ENCODE measurements at places on chromosomes 6 and 20.

DNA sequence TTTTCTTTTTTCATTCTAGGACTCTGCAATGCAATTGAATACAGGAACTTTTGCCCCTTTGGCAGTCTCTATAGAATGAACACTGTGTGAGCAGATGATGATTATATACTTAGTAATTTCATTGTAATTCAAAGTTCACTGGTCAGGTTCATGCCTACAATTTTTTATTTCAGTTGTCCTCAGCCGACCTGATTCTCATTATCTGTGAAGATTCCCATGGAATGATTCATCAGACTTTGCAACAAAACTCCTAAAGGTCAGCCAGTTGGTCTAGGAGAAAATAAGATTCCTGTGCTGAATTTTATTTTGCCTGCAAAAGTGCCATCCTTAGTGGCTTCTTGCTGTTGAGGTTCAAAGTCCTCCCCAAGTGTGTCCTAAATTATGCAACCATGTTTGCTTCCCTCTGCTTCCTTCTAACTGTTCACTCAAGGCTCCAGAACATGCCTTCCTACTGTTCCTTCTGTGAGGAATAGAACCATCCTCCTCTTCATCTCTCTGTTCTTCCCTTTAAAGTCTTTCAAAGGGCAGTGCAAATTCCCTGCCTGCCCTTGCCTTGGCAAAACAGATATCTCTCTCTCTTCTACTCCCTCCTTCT, 194.2 kb upstream of the CNR1 start:
- peak; percentile 12 for DNase-seq

DNA sequence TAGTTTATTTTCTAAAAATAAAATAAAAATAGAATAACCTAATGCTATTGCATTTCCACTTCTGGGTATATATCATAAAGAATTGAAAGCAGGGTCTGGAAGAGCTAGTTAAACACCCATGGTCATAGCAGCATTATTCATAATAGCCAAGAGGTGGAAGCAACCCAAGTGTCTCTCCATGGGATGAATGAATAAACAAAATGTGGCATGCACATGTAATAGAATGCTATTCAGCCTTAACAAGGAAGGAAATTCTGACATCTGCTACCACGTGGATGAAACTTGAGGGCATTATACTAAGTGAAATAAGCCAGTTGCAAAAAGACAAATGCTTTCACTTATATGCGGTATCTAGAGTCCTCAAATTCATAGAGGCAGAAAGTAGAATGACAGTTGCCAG, 130.8 kb downstream of the TIAM2 start:
- DNase-seq = peak; percentile 42

DNA sequence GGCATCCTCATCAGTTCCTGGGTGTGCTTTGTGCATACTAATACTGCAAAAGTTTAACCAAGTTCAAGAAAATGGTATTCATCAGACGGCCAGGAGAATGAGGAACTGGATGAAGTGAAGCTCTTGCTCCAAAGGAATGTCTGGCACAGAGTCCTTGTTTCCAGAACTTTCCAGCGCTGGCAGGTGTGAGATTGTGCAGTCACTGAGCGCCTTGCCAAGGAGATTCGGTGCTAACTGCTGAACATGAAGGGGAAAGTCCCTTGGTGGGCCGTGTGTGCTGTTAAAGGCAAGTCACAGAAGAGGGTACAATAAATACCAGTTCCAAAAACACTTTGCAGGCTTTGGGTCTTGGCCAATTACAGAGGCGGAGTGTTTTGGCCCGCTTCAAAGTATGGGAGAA, 262.3 kb upstream of the SOX4 start:
- DNase-seq = peak; percentile 54

GRCh38 chr20:48801197-48801596, 26.6 kb downstream of the PREX1 start:
- DNase-seq = no peak

DNA sequence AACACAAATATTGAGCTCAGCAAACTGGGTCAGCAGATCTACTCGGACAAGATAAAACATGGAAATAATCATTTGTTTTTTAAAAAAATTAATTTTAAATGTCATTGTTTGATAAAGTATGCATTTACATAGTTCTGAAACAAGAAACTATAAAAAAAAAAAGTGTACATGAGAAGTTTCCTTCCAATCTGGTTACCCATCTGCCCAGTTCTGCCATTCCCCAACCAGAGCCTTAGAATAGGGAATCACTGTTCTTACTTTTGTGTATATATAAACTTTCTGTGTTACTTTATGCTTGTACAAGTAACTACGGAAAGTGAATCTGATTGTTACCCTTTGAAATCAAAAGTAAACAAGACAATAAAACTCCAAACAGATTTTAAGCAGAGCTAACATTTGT, 791.4 kb downstream of the HACE1 start:
- no peak for DNase-seq

GRCh38 chr6:56176741-56177140, 70.6 kb downstream of the COL21A1 start:
- no peak for DNase-seq

DNA sequence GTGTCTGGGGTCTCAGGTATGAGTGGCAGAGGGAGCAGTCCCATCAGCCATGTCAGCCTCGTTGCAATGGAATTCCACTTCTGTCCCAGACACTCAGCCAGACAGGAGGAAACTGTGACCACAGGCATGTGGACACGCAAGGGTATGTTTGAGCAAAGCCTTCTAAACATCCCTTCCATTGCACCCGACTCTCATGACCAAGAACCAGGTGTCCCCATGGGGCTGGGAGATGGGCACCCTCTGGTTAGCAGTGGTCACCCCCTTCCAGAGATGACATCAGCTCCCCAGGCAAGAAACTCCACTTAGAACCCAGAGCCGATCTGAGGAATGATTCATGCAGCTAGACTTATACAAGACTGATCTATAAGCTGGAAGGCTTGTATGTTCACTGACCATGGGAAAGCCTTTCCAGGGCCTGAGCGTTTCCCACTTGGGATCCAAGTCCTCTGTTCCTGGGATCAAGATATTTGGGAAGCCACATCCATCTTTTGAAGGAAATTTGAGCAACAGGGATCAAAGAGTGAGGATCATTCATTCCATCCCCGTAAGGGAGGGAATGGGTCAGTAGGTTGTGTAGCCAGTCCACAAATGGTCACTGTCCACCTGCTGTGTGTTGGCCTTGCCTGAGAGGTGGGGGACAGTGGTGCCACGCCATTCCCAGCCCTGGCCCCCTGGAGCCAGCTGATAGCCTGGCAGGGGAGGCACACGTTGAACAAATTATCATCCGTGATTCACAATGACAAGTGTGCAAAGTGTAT, 3.9 kb upstream of the MRGBP start:
- DNase-seq = no peak

GRCh38 chr6:56279331-56280080, 32.1 kb upstream of the COL21A1 start:
- DNase-seq = peak; percentile 60

- DNase-seq = no peak
These were observed 259.2 kb downstream of the DLL1 start for GRCh38 chr6:170031684-170032121.

DNA sequence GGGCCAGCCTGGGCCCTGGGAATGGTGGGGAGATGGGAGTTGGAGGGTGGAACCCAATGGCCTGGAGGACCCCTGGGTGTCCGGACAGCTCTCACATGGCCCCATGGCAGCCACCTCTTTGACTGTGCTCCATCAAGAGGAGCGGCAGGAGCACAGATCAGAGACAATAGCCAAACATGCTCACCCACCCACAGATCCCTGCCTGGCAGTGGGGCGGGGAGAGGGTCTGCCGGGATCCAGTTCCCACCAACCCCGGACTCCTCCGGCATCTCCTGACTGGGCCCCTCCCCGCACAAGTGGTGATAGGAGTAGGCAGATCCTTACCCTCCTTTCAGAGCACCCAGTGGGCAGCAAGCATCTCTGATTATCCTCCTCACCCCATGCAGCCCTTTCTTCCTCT, 31.9 kb upstream of the MRPS18A start:
- no peak for DNase-seq

DNA sequence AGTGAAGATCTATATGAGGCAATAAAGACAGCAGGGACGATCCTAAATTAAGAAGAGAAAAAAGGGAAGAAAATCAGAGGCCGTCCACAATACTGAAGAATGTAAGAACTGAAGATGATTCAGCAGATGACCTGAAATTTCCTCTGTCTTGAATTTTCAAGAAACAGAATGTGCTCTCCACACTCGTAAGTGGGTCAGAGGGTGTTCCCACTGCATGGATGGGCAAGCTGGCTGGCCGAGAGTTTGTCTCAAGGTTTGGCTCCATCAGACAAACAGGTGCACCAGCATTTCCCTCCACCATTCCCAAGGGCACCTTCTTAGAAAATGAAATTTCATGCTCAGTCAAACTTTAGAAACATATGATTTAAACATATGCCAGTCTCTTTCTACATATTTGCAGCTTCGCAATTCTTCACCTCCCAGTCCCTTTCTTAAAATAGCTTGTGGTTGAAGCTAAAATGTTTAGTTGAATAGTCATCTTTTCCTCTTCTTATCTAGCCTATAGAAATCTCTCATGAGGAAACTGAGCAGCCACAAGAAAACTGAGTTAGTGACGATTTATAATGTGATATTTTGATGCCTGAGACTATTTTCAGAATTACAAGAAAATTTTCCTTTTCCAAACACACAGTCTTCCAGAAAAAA, 576.4 kb downstream of the PRKN start:
- DNase-seq = peak; percentile 62

- no peak for DNase-seq
These were observed 107.0 kb downstream of the TRERF1 start for GRCh38 chr6:42344756-42345155.

DNA sequence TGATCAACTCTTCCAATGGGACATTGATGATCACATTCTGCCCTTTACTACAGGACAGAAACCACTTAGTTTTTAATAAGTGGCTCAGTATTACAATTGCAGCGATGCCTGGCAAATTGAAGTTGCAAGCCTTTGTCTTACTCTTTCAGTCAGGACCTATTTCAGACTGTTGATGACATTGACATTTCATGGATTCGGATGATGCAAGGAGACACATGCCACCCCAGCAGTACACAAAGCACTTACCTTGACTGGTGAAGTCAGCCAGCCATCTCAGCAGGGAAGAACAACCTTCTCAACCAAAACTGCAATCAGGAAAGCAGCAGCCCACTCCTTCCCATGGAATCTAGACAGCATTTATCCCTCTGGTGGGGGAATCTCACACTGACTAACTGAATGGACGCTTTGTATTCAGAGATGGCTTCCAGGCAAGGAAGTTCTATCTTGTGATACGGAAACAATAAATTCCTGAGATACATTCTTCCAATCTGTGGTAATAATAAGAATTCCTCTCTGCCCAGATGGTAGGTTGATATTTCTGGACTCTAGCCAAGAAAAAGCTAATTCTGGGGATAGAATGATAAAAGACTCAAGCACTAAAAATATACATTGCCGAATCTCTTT, 24.8 kb downstream of the NFYA start:
- DNase-seq = no peak

DNA sequence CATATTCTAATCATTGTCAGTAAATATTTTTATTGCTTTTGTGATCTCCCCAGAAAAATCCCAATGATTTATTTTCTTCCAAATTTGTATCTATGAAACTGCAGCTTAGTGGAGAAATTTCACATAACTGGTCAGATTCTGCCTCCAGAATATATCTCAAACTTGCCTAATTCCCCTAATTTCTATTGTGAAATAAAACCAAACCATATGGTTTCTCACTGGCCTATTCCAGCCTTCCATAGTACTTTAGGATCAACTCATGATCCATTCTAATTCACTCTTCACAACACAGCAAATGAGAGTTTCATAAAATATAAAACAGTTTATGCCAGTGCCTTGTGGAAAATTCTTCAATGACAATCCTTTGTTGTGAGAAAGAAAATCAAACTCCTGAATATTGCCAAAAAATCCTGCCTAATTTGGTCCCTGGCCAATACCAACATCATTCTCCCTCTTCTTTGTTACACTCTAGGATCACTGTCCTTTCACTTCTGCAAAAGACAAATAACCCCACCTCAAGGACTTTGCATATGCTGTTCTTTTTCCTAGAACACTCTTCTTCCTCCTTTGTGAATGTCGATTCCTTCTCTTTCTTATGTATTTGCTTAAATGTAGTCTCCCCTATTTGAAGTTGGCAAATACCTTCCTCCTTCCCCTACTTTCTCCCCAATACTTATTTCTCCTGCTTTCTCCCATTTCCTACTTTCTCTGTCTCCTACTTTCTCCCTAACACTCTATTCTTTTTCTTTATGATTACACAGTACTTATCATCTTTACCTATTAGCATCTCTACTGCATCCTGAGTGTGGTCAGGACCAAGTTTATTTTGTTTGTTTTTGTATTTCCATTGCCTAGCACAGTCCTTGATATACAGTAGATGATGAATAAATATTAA, 587.5 kb downstream of the RFPL4B start:
- no peak for DNase-seq
